ENCODE measurements at places on chromosomes 16 and 17. TPM values are rescaled to one million over a fixed set of nuclear protein-coding genes. Genes with fewer than 3 reads are reported as not detected.
A peak's percentile ranks its signal among the peaks of the same experiment; 100 is the strongest.

The CTCF gene
- 48.3 TPM for total RNA-seq

- DNase-seq = no peak
These were observed 181.1 kb downstream of the CCDC182 start for GRCh38 chr17:57563958-57564357.

- DNase-seq = no peak
These were observed 555.0 kb upstream of the RBFOX1 start for GRCh38 chr16:6777624-6778023.

DNA sequence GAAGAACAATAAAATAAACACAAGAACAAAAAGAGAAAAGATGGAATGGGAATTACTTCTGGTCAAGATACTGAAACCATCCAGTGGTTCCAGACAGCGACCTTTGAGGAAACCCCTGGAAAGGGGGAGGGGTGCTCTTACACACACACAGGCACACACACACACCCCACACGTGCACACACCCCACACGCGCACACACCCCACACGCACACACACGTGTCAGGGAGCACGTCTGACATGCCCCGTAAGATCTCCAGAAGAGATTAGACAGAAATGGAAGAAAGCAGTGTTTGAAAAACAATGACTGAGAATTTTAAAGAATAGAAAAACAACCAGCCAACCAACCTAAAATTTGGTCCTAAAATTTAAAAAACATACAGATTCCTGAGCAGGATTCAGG lies 45.3 kb upstream of the FASN start:
- no peak for DNase-seq

DNA sequence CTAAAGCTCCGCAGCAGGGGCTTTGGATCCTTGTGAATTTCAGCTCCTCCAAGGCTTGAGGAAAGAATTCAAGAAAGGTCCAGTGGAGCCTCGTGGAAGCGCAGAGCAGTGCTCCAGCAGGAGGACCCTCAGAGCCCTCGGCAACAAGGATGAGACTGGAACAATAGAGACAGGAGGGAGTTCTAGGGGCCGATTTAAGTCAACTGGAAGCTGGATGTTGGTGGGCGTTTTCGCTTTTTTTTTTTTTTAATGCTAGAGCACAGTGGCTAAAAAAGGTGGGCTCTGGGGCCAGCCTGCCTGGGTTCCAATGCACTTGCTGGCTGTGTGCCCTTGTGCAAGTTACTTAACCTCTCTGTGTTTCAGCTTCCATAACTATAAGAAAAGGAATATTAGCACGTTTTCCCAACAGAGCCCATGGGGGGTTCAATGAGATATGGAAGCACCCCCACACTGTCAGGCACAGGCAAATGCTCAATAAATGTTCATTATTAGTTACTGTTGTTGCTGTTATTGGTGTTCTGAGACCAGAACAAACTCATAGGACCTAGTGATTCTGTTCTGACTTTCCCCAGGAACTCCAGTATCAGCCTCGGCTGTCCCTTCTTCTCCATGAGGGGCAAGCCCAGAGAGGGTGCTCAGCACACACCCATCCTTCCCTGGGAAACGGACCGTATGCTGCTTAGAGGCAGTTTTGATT lies 5.3 kb upstream of the CBX8 start:
- no peak for DNase-seq

- no peak for DNase-seq
These were observed 17.7 kb downstream of the KSR1 start for GRCh38 chr17:27473748-27474609.

DNA sequence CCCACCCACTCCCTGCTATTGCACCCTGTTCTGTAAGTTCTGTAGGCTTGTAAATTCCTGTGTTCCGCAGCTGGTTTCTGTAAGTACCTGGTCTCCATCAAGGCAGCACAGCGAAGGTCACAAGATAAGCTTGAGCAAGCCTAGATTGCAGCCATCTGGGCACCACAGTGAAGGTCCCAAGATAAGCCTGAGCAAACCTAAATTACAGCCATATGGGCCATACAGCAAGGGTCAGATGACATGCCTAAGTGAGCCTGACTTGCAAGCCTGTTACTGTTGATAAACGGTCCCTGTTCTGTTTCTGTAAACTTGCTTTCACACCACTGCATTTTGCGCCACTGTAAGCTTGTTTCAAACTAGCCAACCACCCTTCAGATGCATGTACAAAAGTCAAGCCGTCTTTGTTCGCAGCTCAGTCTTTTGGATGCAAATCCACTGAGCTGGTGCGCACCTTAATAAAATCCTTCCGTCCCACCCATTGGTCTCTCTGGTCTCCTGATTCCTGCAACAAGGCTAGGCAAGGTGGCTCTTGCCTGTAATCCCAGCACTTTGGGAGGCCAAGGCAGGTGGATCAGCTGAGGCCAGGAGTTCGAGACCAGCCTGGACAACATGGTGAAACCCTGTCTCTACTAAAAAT lies 42.6 kb upstream of the ATF7IP2 start:
- DNase-seq = peak; percentile 19

DNA sequence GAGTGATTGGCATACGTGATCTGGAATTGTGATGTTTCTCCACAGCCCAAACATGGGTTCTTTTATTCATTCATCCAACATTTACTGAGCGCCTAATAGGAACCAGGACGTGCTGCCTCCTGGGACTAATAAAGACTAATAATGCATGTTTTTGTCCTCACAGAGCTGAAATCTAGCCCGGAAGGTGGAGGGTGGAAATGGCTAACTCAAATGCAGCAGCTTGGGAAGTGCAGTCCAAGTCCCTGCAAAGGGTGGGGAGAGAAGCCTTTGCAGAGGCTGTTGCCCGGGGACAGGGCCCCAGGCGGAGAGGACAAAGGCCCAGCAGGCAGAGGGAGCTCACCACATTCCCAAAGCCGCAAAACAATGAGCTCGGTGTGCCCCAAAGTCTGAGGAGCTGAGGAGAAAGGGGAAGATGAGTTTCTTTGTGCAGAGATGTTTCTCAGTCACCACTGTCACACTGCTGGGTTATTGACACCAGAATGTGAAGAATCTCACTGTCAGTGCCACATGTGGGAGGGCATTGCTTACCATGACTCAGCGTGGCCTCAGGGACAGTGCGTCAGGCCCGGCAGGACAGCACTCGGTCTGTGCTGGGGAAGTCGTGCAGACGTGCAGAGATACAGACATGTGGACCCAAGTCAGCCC lies 118.2 kb upstream of the CHMP6 start:
- DNase-seq = no peak

GRCh38 chr17:66715076-66715675 lies 119.7 kb upstream of the CACNG5 start:
- no peak for DNase-seq

Measured in HCT116 (cell line).